Upper lobe of right lung (tissue), 1 donor: ENCODE measurements at places on chromosomes 6 and 20.
A peak's percentile ranks its signal among the peaks of the same experiment; 100 is the strongest.

DNA sequence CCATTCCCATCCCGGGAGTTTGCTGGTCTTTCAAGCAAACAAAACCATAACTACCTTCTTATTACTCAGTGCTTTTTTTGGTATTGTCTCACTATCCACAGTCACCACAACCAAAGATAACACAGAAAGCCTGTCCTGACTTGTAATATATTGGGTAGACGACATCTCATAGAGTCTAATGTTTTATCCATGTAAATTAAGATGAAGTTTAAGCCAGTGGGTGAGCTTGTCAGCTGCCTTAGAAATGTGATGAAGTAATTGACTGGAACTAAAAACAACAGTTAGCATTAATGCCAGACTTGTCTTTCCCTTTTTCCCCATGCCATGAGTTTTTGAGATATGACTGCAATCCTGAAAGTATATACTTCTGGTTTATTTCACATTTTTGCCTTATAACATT is 282.7 kb upstream of the PRDM1 start:
- no peak for DNase-seq

DNA sequence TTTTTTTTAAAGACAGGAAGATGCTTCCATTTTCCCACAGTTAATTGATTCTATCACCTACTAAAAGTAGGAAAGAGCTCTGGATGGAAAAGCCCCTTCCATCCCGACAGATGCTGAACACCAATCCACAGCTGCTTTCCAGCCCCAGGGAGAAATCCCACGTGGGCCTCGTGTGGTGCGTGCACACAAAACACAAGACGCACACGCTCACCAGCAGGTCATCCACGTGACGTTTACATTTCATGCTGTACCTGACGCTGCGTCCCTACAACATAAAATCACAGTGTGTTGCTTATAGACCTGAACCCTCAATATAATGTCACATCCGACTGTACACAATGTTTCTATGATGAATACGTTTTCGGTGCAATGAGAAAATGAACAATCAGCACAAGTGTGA is 50.2 kb upstream of the DACT2 start:
- DNase-seq, result peak; percentile 28

DNA sequence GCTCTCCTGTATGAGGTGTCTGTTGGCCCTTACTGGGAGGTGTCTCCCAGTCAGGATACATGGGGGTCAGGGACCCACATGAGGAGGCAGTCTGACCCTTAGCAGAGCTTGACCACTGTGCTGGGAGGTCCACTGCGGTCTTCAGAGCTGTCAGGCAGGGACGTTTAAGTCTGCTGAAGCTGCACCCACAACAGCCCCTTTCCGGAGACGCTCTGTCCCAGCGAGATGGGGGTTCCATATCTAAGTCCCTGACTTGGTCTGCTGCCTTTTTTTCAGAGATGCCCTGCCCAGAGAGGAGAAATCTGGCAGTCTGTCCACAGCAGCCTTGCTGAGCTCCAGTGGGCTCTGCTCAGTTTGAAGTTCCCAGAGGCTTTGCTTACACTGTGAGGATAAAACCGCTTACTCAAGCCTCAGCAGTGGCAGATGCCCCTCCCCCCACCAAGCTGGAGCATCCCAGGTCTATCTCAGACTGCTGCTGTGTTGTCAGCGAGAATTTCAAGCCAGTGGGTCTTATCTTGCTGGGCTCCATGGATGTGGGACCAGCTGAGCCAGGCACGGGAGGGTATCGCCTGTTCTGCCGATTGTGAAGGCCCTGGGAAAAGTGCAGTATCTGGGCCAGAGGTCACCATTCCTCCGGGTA is 36.3 kb upstream of the IBTK start:
- no peak for DNase-seq

DNA sequence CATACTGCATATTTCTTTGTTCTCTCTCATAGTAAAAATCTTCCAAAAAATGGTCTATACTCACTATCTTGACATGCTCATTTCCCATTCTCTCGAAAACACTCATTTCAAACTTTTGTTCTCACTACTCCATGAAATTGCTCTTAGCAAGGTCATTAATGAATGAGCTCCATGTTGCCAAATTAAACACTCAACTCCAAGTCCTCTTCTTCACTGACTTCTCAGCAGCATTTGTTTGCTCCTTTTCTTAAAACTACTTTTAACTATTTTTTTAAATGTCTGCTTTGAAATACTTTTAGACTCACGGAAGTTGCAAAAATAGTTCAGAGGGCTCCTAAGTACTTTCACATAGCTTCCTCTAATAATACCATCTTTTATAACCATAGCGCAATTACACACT is 274.0 kb upstream of the PREP start:
- DNase-seq, result no peak

DNA sequence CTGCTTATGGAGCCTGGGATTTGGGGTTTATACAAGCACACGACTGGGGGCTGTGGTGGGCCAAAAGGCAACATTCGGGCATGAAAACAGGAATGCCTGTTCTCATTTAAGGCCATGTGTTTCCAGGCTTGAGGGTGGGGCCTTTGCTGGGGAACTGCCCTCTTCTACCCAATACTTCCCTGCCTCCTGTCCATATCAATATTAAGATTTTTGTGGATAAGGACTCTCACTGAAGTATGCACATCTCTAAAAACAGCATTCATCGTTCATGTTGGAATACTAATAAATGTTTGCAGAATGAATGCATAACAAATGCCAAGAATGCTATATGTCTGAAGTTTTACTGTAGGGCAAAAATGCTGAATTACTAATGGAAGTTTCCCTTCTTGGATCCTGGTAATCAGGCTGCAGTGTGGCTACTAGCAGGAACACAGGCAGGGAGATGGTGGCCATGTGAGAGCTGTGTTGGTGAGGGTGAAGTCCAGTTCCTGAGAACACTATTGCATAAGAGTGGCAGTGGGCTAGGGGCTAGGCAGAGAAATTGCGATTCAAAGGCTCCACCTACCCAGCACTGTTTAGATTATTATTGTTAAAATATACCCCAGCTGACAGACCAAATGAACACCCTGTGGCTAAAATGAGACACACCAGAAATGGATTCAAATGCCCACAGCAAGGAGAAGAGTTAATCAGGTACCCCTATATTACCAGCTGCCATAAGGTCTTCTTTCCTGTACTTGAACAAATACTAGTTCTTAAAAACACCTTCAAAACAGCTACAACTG is 644.3 kb downstream of the EPM2A start:
- no peak for DNase-seq

DNA sequence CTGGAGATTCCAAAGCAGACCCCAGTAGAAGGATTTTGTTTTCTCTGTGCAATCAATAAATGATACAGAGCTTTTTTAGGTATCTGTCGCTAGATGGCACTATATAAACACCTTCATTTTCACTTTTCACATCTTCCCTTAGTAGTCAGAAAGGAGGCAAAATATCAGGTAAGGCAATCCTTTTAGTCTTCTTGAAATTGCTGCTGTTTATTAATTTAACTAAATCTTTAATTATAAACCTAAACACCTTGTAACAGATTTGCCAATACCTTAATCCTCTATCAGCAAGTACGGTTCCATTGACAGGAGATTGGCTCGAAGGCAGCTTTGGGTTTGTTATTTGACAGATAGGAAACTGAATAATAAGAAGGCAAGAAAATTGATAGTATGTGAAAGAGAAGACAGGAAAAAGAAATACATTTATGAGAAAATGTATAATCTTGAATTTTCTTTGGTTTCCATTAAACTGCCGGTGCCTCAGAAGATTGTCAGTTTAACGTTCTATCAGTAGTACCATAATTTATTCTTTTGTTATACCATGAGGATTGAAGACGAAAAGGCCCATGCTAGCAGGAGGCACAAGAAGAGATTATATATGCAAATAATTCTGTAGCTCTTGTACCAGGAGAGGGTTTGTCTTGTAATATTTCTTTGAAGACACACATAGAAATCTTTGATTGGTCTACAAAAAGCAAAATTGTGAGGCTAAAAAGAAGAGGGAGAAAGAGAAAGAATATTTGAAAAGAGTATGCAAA is 23.5 kb upstream of the IBTK start:
- DNase-seq, result no peak

DNA sequence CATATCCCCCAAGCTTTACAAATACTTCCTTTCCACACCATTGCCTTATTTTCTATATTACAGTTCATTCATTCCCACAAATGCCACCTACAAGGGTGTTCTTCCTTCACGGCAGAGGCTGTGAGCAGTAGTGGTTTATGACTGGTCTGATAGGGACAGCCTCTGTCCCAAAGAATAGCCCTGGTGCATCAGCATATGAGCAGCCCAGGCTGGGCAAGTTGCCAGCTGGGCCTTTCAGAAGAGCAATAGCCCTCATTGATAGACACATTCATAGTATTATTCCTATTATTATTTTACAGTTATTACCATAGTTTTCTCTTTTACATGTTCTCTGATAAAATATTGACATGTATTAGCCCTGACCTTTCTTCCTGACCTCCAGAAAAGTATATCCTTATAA is 149.9 kb downstream of the MMS22L start:
- DNase-seq, result no peak

DNA sequence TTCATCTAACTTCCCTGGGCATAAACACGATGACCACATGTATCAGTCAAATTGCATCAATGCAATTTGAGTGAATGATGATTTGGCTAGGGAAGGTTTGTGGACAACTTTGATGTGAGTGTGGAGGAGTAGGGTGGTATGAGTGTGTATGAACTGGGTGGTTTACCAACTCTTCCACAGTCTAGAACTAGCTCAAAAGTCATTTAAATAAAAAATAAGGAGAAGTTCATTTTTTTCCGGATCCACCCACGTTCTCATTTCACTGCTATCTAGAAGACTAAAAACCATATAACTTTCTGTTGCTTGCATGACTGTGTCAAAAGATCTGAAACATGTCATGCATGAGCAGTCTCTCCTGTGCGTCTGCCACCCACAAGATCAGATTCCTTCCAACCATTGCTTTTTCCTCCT is 23.6 kb downstream of the SLC35D3 start:
- no peak for DNase-seq

DNA sequence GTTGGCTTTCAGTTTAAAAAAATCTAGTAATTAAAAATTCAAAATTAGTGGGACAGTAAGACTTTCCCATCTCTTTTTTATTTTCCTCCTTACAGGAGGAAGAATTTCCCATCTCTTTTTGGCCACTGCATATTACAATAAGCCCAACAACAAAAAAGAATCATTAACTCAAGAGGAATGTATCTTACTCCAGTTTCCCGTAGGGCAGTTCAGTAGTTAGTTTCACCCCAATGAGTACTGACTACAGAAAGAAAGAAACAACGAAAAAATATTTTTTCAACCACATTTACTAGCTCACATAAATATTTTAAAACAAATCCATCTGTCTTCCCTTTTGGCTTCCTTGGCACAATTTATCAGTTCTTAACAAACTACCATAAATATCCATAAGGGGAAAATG is 14.9 kb upstream of the BLOC1S5 start:
- no peak for DNase-seq

- DNase-seq, result peak; percentile 96
Measured at GRCh38 chr20:23637282-23638221, at the start of gene CST3. CST3 (minus strand) TSS chr20:23637955; CDS start chr20:23637862, 93 bp downstream.

GRCh38 chr6:86686496-86686895 is 250.8 kb upstream of the HTR1E start:
- DNase-seq, result no peak

DNA sequence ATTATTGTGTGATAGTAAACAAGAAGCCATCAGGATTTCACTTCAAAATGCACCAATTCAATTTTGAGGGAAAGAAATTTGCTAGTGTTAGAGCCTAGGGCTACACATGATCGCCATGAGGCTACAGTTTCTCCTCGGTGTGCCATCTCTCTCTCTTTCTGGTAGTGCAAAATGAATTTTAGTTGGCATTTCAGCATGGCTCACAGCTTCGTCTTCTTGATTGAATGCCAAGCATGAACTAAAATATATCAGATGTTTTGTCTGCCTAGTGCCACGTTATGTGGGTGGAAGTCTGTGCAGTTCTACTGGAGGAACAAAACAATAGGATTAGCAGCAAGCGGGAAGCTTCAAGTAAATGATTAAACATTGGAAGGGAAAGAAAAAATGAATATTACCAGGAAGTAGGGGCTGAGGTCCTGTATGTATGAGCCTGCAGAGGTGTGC is 6.8 kb upstream of the MRAP2 start:
- DNase-seq, result no peak

- no peak for DNase-seq
Measured at GRCh38 chr6:135282395-135282794, 101.3 kb downstream of the MYB start.

DNA sequence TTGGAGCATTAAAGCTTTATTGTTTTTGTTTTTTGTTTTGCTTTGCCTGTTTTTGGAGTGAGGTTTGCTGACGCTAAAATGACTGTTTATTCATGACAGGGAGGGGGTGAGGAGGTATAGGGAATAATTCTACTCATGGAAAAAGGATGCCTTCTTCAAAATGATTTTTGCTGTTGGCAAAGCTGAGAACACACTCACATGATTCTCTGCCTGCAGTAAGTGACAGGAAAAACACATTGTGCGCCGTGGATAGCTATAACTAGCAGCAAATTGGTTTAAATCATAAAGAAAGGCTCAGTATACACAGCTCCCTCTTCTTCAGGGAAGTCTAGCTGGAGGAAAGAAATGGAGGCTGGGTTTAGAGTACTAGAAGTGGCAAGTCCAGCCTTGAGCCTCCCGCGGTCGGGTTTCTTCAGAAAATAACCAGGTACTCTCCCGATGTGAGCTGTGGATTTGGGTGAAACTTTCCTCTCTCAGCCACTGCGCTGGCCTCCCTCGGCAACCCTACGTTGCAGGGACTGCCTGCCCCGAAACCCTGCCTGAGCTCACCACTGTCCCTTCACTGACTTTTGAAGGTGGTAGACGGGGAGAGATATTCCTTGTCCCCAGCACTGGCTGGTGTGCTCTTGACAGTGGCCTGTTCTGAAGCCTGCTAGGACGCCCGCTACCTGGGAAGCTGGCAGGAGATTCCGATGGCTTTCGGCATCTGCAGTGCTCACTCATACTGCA is 278.2 kb downstream of the NRN1 start:
- no peak for DNase-seq

GRCh38 chr6:24865161-24865560 is 66.4 kb upstream of the ARMH2 start:
- DNase-seq, result no peak

GRCh38 chr6:22613695-22614094 is 44.3 kb downstream of the HDGFL1 start:
- no peak for DNase-seq

DNA sequence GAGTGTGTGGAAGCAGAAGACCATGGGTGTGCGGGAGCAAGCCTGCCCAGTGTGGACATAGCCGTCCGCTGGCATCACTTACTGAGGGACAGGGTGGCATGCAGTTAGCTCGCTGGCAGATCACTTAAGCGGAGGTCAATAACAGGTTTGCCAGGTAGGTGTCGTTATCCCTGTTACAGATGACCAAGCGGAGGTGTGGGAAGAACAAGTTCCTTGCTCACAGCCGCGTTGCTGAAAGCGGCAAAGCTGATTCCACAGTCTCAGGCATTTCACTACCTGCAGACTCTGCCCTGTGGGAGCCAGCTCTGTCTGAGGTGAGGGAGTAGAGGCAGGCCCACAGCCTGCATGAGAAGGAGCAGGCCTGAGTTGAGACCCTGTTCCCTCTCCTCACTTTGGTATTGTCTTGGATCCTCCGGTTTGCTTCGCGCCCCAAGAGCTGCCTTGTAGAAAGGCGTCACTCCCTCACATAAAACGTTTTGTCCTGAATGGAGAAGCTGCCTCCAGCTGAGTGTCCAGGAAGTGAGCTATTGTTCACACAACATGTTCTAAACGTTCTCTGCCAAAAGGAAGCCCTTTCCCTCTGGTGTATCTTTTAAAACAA is 96.9 kb downstream of the TCP11 start:
- no peak for DNase-seq

GRCh38 chr20:39253051-39253755 is 291.1 kb downstream of the DHX35 start:
- DNase-seq, result no peak

- no peak for DNase-seq
Measured at GRCh38 chr6:161536224-161536630, 262.4 kb upstream of the AGPAT4 start.

GRCh38 chr6:165227644-165228329 is 81.6 kb downstream of the C6orf118 start:
- DNase-seq, result no peak
